WTC11 (cell line): ENCODE measurements at places on chromosomes 2 and 18. TPM values are rescaled to one million over a fixed set of nuclear protein-coding genes. Genes with fewer than 3 reads are reported as not detected.

DNA sequence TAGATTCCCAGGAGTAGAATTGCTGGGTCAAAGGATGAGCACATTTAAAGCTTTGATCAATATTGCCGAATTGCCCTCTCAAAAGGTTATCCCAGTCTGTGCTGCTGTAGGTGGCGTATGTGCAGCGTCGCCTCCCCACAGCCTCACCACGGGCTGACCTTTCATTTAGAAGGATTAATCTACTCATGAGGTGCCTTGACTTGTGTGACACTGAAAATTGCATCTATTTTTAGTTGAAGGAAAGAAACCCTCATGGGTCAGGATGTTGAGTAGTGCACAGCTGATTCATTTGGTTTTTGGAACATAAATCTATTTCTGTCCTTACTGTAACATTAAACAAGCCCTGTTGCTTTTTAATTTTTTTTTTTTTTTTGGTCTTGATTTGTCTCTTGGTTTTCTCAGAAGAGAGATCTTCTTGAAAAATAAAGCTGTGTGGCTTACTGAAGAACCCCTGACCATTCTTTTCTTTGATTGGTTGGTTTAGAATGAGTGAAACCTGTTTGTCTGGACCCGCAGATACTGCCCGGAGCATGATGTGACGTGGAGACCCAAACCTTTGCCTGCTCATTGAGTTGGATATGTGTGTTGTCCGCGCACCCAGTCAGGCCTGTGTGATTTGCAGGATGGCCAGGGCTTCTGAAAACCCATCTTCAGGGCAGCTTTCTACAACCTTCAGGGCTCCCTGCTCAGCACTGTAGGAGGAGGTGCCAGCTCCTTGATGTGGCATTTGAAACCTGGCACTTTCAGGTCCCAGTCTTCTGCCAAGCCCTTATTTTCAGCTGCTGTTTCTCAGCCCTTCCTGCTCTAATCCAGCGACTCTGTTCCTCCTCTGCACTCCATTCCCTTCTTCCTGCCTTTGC is 61.0 kb downstream of the LPIN1 start:
- no peak for DNase-seq
- no peaks in the 10 kb centered on the region for H3K4me1 ChIP-seq
- H3K4me3 ChIP-seq: no peak overlapping the region
- H3K36me3 ChIP-seq: peaks cover 38% of the 10 kb centered on the region
- no peaks in the 10 kb centered on the region for H3K27me3 ChIP-seq

DNA sequence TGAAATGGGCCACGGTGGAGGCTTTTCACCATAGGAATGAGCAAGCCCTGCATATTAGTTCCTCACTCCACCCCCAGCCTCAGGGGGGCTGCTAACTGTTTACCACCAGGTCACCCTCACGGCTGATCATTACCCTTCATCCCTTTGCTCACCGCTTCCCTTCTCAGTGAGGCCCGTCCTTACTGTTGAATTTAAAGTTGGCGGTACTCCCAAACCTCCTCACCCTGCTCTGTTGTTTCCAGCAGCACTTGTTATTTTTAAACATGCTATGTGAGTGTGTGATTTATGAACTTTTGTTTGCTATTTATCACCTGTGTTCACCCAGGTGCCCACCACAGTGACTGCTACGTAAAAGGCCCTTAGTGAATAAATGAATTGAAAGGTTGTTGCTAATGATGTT is 243.6 kb downstream of the ZNF407 start:
- no peak overlapping the region for H3K4me3 ChIP-seq
- H3K27ac ChIP-seq: no peak overlapping the region
- peaks cover 16% of the 10 kb centered on the region for H3K4me1 ChIP-seq
- H3K27me3 ChIP-seq: no peaks in the 10 kb centered on the region
- no peaks in the 10 kb centered on the region for H3K36me3 ChIP-seq

- no peak overlapping the region for H3K4me3 ChIP-seq
- no peaks in the 10 kb centered on the region; the same call in 1 of the 2 replicates for H3K36me3 ChIP-seq
- H3K4me1 ChIP-seq: peaks cover 30% of the 10 kb centered on the region
- no peaks in the 10 kb centered on the region for H3K27me3 ChIP-seq
- H3K27ac ChIP-seq: no peak overlapping the region
Measured at GRCh38 chr2:46564811-46565241, 85.5 kb downstream of the TMEM247 start.

- no peak overlapping the region for H3K4me3 ChIP-seq
- no peaks in the 10 kb centered on the region for H3K36me3 ChIP-seq
- no peak overlapping the region for H3K27ac ChIP-seq
- H3K27me3 ChIP-seq: peaks cover 2% of the 10 kb centered on the region; the same call in 1 of the 2 replicates
Measured at GRCh38 chr2:149100739-149101699, 62.5 kb downstream of the LYPD6B start.

DNA sequence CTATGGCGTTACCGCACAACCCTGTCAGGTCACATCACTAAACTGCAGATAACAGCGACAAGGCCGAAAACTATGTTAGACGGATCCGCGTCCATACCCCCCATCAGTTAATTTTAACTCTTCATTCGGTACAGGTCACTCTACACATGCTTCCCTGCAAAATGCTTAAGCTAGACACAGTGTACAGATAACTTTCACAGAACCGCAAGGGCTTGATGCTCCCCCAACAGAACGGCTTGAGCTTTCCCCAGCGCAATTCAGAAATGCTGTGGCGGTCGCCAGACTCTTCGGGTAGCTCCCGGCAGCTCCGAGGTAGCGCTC is 283 bp upstream of the RBBP8 start:
- H3K27ac ChIP-seq: peak overlapping the region; percentile 40
- H3K4me1 ChIP-seq: peaks cover 28% of the 10 kb centered on the region
- H3K36me3 ChIP-seq: peaks cover 8% of the 10 kb centered on the region
- peak overlapping the region; percentile 79 for H3K4me3 ChIP-seq

GRCh38 chr2:78817430-78817829 is 208.1 kb upstream of the REG3G start:
- peaks cover 6% of the 10 kb centered on the region; the same call in 1 of the 2 replicates for H3K4me1 ChIP-seq
- H3K27ac ChIP-seq: no peak overlapping the region
- H3K36me3 ChIP-seq: no peaks in the 10 kb centered on the region
- DNase-seq: no peak
- no peak overlapping the region for H3K4me3 ChIP-seq

TRMT61B gene
- total RNA-seq: 24.0 to 26.4 TPM (median 24.3 TPM) in 3 replicates
